ENCODE measurements at places on chromosomes 4 and X. TPM values are rescaled to one million over a fixed set of nuclear protein-coding genes. Genes with fewer than 3 reads are reported as not detected.

MAGEC2 gene
- not detected for total RNA-seq

- DNase-seq = no peak
Measured at GRCh38 chr4:95095348-95095974, 337.7 kb downstream of the BMPR1B start.

- DNase-seq = no peak
Measured at GRCh38 chr4:186948361-186949242, 224.9 kb upstream of the FAT1 start.

MTCP1 gene
- 2.8 TPM for total RNA-seq

DUX4 gene
- total RNA-seq = not detected

- no peak for DNase-seq
Measured at GRCh38 chr4:87204559-87204958, 15.9 kb downstream of the KLHL8 start.

DNA sequence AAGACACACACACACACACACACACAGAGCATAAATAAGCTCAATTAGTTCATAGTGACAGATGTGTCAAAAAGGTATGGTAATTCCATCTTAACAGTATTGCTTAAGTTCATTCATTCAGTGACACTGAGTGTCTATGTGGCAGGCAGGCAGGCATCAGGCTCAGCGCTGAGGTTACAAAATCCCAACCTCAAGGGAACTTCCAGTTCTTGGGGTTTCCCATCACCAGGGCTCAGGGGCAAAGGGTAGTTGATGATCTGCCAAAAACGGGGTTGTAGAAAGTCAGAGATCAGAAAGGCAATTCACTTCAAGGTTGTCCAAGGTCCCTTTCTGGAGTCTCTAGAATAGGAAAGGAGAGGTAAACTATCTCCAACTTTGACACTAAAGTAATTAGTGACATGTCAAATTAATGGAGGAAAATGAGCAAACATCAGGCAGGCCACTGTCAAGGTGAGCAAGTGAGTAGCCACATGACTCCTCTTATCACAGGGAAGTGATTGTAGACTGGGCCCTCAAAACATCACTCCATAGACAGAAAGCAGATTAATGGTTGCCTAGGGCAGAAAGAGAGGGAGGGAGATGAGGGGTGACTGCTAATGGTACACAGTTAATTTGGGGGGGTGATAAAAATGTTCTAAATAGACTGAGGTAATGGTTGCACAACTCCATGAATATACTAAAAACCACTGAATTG, 41.8 kb downstream of the GPC4 start:
- no peak for DNase-seq

BMPR1B gene
- not detected for total RNA-seq

GRCh38 chr4:3269105-3269927, 20.4 kb downstream of the MSANTD1 start:
- no peak for DNase-seq

GRCh38 chrX:3697701-3698279, 15.7 kb downstream of the PRKX start:
- peak; percentile 38 for DNase-seq

- no peak for DNase-seq
Measured at GRCh38 chrX:154025230-154025629, 5.5 kb upstream of the IRAK1 start.

- peak; percentile 47 for DNase-seq
Measured at GRCh38 chr4:81470456-81471297, 1.0 kb downstream of the RASGEF1B start.

HSD17B13 gene
- total RNA-seq = 1.3 TPM

GRCh38 chrX:46611658-46612362, 38.2 kb downstream of the CHST7 start:
- DNase-seq = no peak

DNA sequence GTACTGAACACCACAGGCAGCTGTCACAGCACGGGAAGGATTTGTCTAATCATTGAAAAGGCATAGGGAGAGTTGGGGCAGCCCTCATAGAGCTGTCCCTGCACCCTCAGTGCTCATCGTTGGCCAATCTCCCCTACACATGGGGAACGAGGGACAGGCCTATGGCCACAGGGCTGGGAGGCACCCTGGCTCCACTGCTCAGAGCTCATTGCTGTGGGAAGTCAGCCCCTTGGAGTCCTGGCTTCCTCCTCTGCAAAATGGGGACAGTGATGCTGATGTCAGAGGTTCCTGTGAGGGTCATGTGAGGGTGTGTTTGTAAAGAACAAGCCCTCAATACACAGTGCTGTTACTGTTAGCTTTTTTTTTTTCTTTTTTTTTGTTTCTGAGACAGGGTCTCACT, 19.3 kb upstream of the HTRA3 start:
- no peak for DNase-seq

GRCh38 chr4:184322328-184323025, 104.8 kb upstream of the ENPP6 start:
- DNase-seq = no peak

- peak; percentile 82 for DNase-seq
Measured at GRCh38 chr4:10013722-10014121, 7.6 kb downstream of the SLC2A9 start.

GRCh38 chr4:34039766-34040165, 2204.5 kb downstream of the ARAP2 start:
- DNase-seq = no peak

- no peak for DNase-seq
Measured at GRCh38 chr4:101555341-101555880, 208.1 kb upstream of the PPP3CA start.

DNA sequence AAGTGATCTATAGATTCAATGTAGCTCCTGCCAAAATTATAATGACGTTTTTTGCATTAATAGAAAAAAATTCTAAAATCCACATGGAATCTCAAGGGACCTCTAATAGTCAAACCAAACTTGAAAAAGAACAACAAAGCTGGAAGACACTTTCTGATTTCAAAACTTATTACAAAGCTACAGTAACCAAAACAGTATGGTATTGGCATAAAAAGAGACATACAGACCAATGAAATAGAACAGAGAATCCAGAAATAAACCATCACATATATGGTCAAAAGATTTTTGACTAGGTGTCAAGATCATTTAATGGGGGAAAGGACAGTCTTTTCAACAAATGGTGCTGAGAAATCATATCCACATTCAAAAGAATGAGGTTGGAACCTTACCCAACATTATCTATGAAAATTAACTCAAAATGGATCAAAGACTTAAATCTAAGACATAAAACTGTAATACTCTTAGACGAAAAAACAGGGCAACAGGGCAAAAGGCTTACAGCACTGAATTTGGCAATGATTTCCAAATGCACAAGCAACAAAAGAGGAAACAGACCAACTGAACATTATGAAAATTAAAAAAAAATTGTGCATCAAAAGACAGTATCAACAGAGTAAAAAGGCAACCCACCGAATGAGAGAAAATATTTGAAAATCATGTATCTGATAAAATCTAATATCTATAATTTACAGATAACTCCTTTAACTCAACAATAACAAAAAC, 3.9 kb downstream of the FBXO8 start:
- no peak for DNase-seq

DNA sequence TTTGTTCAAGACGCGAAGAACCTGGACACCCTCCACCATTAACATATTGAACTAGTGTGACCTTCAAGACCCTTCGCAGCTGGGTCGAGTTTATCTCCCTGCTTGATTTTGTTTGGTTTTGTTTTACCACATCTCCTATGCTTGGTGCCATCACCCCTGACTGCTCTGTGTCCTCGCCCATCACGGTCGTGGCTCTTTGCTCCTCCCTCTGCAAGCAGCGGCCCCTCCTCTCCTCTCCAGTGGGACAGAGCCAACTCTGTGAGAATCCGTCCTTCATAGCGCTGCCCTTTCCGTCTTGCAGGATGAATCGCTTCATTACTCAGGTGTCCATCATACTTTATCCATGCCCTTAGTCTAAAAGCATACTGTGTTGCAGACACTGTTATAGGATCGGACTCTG, 9.1 kb upstream of the FAM149A start:
- DNase-seq = no peak

GRCh38 chr4:99835942-99836341, 19.3 kb downstream of the DAPP1 start:
- DNase-seq = no peak

SRPK3 gene
- total RNA-seq = not detected

- no peak for DNase-seq
Measured at GRCh38 chr4:25783943-25784342, 78.8 kb downstream of the SEL1L3 start.

DNA sequence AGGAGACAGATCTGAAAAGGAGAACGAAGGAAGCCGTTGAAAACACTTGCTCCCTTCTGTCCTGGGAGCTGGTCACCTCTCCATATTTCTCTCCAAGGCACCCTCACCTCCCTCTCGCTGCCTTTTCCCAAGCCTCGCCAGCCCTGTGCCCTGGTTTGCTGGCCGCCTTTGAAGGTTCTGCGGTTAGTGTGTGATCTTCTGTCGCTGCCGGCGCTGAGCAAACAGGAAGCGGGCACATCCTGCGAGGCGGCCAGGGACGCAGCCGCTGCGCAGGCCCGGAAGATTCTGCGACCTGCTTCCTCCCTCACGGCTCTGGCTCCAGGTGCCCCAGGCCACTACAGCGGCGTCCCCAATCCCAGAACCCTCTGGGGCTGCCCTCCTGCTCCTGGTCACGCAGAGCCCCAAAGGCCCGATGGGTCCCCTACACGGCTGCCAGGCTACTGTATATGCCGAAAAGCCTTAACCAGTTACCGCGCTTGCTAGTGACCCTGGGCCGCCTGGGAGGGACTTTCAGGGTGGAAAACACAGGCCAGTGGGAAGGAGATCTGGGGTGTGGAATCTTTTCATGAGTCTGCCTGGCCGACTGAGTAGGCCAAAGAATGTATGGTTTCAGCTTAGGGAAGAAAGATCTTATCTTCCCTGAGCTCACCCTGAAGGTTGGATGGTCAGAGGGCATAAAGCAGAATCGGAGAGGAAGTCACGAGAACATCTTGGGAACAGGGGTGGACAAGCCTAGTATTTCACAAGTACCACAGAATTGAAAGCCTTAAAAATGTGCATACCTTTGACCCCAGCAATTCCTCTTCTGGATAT, 2.3 kb upstream of the SASH3 start:
- DNase-seq = peak; percentile 81

DNA sequence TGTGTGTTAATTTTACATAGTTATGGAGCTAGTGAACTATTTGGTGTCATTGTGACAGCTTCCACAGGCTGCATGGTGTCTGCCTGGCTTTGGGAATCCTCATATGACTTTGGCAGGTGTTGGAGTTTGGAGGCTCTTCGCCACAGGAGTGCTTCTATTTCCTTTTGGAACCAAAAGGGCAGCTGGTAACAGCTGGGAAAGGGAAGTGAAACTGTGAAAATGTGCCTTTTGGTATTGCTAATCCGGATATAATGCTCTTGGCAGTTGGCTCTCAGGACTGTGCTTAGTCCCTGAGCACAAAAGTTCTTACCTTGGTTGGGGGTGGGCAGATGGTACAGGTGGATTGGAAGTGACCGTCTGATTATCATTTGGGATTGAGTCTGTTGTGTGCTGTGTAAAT, 18.1 kb downstream of the OFD1 start:
- DNase-seq = no peak

GRCh38 chrX:40646489-40647306, 663 bp downstream of the CXorf38 start:
- DNase-seq = peak; percentile 54

- no peak for DNase-seq
Measured at GRCh38 chr4:188934320-188934962, 795.2 kb downstream of the TRIML1 start.

DNA sequence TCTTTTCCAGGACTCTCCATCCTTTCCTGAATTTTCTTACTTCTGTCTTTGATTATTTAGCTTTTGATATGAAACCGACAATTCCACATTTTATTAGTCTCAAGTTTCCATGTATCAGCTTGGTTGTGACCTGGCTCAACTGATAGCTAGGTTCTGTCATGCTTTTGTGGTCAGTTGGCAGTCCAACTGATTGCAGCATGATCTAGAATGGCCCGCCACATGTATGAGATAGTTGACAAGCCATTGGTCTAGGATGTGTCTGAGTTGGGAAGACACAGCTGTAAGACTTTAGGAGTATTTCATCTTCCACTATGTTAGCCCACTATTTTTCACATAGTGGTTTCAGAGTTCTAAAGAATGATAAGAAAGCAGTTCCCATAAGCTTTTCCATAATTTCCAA, 117.5 kb upstream of the GRID2 start:
- no peak for DNase-seq

GAB1 gene
- total RNA-seq = 101 TPM

- no peak for DNase-seq
Measured at GRCh38 chr4:109560687-109561461, 828 bp downstream of the MCUB start.

GRCh38 chr4:157961229-157961990, 211.4 kb downstream of the GASK1B start:
- no peak for DNase-seq

GRCh38 chr4:2796849-2797544, 4.1 kb downstream of the SH3BP2 start:
- peak; percentile 25 for DNase-seq

GRCh38 chr4:40412866-40413795, 78.0 kb downstream of the CHRNA9 start:
- no peak for DNase-seq

Measured in stomach (tissue), 19 donors.